A549 (cell line): ENCODE measurements at places on chromosomes 6 and 20. TPM values are rescaled to one million over a fixed set of nuclear protein-coding genes. Genes with fewer than 3 reads are reported as not detected.

DNA sequence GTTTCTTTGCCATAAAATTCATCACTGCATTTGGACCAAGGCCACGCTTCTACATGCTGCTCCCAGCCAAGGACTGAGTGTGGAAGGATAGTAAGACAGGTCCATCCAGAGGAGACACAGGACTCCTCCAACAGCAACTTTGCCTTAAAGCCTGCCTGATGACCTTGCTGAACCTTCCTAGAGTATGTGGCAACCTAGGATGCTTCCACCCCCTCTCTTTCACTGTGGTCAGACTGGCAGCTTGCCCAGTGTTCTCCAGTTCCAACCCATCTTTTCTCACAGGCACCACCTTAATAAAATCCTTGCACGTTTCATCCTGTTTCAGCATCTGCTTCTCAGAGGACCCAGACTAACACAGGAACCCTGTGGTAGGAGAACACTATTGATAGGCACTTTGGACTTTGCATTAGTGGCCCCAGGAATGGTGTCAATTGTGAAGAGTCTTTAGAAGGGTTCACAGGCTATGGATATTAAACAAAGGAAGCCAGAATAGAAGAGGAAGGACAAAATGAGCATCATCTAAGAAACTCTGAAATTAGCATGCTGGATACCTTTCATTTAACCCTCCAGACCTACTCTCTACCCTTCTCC, 2.4 kb upstream of the PKHD1 start:
- no peak for DNase-seq

DNA sequence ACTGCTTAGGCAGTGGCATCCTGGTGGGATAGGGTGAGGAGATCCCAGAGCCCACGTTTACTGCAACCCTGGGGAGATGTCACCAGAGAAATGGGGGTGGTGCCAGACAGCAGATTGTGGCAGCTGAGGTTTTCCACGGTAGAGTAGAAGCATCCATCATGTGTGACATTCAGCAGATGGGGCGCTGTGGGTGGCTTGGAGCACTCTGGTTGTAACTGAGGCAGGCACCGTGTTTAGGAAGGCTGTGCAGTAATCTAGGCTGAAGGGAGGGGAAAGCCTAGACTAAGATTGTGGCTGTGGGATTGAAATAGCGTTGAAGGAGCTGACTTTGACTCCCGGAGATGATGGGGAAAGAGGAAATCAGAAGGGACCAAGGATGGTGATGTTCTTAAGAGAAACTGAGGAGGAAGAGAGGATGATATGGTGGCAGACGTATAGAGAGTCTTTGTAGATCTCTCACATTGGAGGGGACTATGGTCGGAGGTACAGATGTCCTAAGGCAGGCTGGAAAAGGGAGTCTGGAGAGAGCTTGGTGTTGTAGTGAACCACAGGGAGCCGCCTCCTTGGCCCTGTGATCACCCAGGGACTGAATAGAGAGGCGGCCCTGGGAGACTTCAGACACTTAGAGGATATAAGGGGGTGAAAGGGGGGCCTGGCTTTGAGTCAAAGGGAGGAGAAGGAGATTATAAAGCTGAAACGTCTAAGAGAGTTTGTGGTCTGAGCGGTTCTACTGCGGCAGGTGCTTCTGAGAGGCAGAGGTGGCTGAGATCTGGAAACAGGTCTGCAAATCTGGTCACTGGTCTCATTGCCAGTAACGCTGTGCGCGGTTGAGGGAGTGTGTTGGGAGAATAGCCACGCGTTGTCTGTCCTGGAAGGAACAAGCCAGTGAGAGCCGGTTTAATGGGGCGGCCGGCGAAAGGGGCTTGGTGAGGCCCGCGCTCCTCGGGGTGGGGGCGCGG, 792 bp upstream of the MICA start:
- DNase-seq: no peak

- no peak for DNase-seq
These were observed 15.3 kb upstream of the SULF2 start for GRCh38 chr20:47800623-47801022.

DNA sequence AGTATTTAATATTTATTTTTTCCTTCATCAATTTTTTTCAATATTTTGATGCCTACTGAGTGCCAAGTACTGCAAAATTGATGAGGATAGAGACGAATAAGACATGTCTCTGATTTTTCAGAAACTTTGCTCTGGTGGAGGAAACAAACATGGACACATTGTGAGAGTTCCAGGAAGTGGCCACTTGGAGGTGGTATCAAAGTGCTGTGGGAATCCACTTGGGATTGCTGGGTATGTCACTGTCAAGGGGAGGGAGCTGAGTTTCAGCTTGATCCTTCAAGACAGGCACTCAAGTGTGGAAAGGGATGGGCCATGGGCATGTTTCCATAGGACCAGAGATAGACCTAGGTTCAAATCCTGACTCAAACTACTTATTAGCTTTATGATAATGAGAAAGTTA, 24.5 kb upstream of the ABCC10 start:
- DNase-seq: peak; percentile 15

- no peak for DNase-seq
These were observed 299.7 kb downstream of the PLCB1 start for GRCh38 chr20:8431538-8432434.

GRCh38 chr20:23082846-23083552, 3.1 kb downstream of the CD93 start:
- DNase-seq: no peak

DNA sequence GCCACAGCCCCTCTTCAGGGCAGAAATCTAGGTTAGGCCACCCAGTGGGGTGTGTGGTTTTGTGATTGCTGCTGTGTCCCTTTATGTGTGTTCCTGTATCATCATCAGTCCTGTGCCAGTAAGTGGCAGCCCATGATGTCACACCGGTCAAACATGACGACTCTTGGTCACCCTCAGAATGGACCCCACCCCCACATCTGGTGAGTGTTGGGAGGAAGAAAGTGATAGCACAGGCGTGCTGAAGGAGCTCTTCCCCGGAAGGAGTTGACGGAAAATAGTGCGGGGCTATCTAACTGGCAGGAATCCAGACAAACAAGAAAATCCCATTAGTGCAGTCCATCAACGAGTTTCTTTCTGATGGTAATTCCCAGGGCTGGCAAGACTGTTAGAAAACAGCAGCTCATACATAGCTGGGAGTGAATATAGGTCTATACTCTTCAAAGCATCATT, 33.4 kb upstream of the IL17A start:
- DNase-seq: no peak

GRCh38 chr6:85077098-85077497, 312.7 kb upstream of the TBX18 start:
- no peak for DNase-seq

- peak; percentile 46 for DNase-seq
These were observed at the start of gene B3GALT4 for GRCh38 chr6:33276864-33277662. Gene B3GALT4, plus strand, starts transcription at chr6:33277123. Its CDS starts 297 bp downstream, at chr6:33277420.

DNA sequence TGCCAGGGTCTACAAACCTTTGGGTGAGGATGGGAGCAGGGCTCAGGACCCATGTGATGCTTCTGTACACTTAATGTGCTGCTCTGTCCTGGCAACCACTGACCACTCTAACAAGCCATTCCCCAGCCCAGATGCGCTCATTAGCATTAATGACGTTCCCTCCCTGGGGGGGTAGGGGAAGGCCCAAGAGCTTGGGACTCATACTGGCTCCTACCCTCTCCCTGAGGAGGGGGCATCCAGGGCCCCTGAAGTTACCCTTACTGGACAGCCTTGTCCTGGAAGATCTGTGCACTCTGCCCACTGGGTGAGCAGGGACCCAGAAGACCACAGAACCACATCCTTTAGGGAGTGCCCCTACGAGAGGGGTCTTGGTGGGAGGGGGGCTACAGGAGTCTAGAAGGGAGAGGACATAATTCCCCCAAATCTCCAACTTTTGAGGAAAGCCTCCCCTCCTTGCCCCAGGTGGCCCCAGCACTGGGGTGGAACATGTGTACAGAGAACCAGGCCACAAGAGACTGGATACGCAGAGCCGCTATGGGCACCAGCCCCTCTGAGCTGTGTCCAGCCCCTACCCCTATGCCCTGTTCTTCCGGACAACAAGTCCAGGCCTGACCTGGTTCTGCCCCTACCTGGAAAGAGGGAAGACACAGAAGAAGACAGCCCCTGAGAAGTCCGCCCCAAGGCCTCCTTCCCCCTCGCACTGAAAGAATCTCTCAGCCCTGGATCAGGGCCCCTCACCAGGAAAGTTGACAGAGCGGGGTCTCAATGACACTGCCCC, 1.4 kb downstream of the TEAD3 start:
- no peak for DNase-seq

DNA sequence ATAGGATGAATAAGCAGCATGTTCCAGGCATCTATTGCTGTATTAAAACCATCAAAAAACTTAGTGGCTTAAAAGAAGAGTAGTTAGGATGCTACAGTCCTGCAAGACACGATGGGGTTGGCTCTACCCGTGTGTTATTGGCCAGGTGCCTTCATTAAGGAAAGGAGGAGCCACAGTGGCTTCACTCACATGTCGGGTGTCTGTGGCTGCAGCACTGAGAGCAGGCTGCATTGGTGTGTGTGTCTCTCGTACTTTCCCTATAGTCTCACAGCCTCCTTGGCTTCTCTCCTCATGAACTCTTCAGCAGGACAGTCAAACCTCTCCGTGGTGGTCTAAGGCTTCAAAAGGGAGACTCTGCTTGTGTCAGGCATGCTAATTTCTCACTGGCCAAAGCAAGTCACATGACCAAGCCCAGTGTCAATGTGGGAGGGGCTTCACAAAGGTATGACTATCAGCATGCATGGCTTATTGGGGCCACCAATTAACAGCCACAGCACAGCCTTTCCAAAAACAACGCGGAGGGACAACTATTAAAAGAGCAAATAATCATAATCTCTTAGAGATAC, 402.8 kb downstream of the KIF16B start:
- DNase-seq: no peak

DNA sequence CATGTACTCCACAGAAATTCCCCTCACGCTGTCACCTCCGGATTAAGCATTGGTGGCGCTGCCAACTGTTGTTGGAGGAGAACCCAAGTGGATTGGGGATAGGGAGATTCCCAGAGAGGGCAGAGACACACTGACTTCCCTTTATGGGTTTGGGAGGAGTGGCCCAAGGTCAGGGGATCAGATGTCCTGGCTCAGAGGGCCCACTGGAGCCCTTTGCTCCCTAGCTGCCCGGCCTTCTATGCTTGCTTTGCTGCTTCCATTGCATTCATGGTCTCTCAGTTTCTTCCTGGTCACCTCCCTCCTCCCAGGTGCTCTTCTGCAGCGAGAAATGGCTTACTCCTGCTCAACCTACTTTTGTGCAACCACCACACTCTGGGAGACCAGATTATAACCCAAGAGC, 14.3 kb downstream of the CUL9 start:
- DNase-seq: no peak

GRCh38 chr6:128882560-128882959, 378 bp upstream of the LAMA2 start:
- DNase-seq: no peak

- peak; percentile 6 for DNase-seq
These were observed 383.8 kb upstream of the JAG1 start for GRCh38 chr20:11057624-11058023.

GRCh38 chr20:34720266-34720665, 16.1 kb downstream of the TP53INP2 start:
- no peak for DNase-seq

DNA sequence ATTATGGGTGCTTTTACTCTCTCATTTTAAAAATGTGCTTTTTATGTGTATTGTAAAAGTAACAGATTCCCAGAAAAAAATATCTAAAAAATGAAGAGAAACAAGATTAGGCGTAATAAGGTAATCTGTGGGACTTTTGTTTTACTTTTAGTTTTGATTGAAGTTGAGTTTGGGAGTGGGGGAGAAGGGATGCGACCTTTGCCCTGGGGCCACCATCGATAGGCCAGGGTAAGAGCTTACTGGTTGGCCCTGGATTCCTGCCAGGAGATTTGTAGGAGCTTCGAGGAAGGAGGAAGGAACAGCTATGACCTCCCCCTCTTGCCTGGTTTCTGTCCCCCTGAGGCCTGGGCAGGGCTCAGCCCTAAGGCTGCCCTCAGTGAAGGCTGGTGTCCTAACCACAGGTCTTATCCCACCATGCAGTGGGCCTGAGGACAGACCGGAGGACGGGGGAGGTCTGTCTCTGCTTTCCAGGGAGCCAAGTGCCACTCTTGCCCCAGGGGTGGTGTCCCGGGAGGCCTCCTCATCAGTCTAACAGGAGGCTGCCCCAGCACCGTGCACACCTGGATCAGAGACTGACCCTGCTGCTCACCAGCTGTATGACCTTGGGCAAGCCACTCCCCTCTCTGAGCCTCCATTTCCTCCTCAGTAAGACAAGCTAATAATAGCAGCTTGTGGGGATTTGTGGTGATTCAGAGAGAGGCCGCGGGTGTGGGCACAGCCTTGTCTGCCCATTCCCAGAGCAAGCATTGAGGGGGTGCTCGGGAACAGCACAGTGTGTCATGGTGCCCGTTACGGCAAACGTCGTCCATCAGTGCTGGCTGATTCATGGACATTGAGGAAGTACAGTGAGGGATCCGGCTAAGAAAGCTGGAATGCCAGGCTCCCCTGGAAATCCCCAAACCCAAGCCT, 21.2 kb downstream of the TGM2 start:
- peak; percentile 63 for DNase-seq

DNA sequence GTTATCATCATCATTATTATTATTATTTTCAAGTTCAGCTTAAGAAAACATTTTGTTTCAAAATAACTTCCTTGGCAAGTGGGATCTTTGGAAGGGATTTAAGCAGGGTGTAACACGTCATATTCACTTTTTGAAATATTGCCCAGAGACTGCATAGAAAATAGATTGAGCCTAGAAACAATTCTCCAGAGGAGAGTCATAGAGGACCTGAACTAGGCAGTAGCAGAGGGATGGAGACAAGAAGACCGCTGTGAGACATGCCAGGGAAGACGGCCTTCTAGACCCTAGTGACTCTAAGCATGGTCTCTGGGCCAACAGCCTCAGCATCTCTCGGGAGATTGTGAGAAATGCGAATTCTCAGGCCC, 55.5 kb downstream of the EDN1 start:
- no peak for DNase-seq

DNA sequence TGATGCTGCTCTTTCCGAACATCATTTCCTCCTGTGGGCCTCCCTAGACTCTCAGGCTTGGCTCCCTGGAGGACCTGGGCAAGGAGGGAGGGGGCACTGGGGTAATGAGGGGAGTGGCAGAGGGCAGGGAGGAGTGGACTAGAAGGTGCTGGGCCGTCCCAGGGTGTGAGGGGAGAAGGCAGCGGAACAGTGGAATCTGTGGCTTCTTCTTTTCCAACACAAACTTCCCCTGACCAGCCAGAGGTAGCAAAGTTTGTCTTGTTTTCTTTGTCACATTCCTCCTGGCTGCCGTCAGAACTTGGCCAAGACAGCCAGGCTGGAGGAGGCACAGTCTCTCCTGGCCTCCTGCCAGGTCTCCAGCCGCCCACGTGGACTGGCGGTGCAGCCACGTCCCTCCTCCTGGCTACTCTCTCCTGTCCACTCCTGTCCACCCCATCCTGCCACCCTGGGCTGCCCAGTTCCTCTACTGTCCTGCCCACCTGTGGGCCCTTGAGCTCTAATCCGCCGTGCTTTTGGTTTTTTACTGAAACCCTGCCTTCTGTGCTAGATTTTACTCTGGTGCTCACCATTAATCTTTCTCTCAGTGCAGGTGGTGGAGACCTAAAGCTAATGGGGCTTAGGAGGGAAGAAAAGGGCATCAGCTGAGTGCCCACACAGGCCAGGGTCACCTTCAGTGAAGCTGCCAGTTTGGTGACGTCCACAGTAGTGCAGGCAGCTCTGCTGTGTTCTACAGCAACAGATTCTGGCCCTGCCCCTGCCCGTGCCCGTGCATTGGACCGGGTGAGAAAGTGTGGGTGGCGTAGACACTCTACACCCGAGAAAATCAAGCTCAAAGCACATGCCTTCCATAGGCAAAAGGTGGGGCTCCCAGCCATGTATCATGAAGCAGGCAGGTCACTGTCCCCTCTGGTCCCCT, 2.8 kb upstream of the CDSN start:
- peak; percentile 73 for DNase-seq

CGAS gene
- 4.7 to 4.9 TPM (median 4.9 TPM) in 3 replicates for polyA plus RNA-seq

SIRPB1 gene
- polyA plus RNA-seq: 0.35 to 0.56 TPM (median 0.45 TPM) in 3 replicates

B3GALT4 gene
- 0.24 to 0.41 TPM (median 0.27 TPM) in 3 replicates for polyA plus RNA-seq

PGM3 gene
- polyA plus RNA-seq: 37.3 to 42.5 TPM (median 40.2 TPM) in 3 replicates

PRRT1 gene
- polyA plus RNA-seq: 0.52 to 1.0 TPM (median 0.63 TPM) in 3 replicates
